ENCODE measurements at places on chromosomes 7 and 10.

GRCh38 chr7:149450821-149451220 is 10.0 kb downstream of the ZNF777 start:
- DNase-seq = no peak

- no peak for DNase-seq
These were observed 57.4 kb downstream of the MAP3K8 start for GRCh38 chr10:30491204-30491915.

DNA sequence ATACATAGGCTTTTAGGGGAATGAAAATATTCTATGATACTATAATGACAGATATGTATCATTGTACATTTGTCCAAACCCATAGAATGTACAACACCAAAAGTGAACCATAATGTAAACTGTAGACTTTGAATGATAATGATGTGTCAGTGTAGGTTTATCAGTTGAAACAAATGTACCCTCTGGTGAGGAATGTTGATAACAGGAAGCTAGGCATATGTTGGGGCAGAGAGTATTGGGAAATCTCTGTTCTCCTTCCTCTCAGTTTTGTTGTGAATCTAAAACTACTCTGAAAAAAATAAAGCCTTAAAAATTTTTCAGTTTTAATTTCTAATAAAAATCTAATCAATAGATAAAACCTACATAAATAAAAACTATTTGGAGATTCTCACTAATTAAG is 36.9 kb downstream of the C1GALT1 start:
- no peak for DNase-seq

GRCh38 chr7:77157446-77157845 is 35.0 kb downstream of the CCDC146 start:
- no peak for DNase-seq

DNA sequence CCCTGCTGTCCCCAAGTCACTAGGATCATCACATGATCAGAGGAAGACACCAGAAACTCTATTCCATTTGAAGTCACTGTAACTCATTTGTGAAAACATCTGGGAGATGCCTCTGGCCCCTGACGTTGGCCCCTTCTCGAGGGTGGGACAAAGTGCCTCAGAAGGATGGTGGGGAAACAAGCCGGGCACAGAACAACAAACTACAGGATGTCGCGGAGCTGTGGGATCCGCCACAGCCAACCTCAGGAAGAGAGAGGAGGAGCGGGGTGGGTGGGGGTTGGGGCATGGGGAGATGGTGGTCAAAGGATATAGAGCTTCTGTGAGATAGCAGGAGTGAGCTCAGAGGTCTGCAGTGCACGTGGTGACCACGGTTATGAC is 265.6 kb upstream of the TCERG1L start:
- DNase-seq = no peak

GRCh38 chr10:8033812-8034465 is 20.5 kb upstream of the GATA3 start:
- no peak for DNase-seq

GRCh38 chr7:16398146-16399017 is 23.0 kb downstream of the CRPPA start:
- no peak for DNase-seq

All from pancreas (tissue), 10 donors.